D721Med (cell line): ENCODE measurements at places on chromosomes 4 and X.

GRCh38 chrX:9355739-9356138 lies 109.1 kb upstream of the TBL1X start:
- DNase-seq = no peak

- DNase-seq = no peak
Observed at GRCh38 chrX:18721683-18722499, 14.4 kb downstream of the PPEF1 start.

GRCh38 chrX:110317061-110317819 lies 645 bp downstream of the AMMECR1 start:
- DNase-seq = no peak

DNA sequence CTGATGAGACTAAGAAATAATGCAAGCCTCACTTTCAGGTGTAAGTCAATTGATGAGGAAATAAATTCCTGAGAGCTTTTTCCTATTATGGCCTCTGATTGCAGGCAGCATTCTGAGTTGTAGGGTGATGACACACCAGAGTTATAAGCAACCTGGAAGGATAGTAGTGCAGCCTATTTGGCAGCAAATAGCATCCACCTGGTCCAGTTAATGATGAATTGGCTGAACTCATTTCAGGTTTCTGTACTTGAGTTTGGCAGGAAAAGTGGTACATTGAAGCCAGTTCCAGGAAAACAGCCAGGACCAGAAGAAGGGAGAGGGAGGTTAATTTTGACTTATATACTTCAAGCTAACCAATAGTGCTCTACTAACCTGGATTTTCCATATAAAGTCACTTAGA lies 316.8 kb downstream of the NAF1 start:
- no peak for DNase-seq

DNA sequence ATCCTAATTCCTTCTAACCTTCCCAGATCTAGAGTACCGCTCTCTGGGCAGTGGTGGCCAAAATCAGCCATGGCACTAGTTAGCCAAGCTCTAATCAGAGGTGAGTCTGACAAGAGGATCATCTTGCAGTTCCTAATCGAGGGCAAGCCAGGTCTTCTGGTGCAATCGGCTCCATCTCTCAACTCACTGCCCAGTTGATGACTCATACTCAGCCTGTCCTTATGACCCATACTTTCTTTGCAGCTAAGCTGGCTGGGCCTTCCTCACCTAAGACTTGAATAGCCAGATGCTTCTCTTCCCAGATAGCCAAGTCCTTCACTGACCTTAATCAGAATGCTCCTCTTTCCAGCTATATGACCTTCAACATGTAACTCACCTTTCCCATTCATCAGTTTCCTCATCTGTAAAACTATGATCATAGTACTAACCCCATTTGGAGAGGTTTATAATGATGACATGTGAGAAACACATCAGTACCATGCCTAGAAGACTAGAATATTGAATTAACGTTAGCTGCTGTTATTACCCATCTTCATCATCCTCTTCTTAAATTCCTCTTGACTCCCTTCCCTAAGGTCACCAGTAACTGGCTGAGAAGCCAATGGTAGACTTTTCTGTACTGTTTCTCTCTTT lies 57.1 kb downstream of the RELL1 start:
- no peak for DNase-seq

- DNase-seq = no peak
Observed at GRCh38 chr4:109928327-109929045, 15.8 kb downstream of the EGF start.
